Fibroblast of skin of back (primary cell): ENCODE measurements at places on chromosomes 7 and 10.
A peak's percentile ranks its signal among the peaks of the same experiment; 100 is the strongest.

DNA sequence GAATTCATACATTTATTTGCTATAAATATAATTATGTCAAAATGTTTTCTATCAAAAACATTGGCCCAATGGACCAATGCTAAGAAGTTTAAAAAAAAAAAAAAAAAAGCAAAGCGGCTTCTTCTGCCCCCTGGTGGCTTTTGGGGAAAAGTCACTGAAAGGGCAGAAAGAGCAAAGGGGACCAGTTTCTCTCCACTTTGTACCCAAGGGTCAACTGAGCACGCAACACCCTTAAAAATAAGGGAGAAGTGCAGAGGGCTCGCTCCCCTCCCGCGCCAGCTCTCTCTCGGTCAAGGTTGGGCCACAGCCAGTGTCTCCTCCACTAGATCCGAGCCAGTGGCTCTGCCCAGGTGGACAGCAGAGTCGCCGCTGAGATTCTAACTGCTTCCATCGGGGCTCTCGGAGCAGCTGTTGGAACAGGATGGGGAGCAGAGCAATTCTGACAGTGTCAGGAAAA, 136.4 kb upstream of the FGFR2 start:
- DNase-seq = peak; percentile 31

GRCh38 chr10:131694168-131694780, 206.5 kb upstream of the PPP2R2D start:
- DNase-seq = no peak

GRCh38 chr7:19239951-19240350, 94.7 kb upstream of the FERD3L start:
- peak; percentile 26 for DNase-seq

DNA sequence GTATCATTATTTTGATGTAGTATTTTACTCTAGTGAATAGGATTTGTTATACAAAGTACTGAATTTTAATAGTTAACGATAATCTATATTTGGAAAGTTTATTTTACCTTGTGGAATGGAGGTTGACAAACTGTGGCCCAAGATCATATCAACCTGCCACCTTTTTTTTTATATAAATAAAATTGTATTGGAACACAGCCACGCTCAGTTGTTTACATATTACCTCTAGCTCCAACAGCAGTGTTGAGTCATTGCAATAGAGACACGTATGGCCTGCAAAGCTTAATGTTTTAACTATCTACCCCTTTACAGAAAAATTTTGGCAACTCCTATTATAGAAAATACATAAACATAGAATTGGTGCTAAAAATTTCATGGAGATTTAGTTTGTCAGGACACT, 239.3 kb downstream of the THSD7A start:
- no peak for DNase-seq

- peak; percentile 37 for DNase-seq
These were observed 2.4 kb downstream of the ARID5B start for GRCh38 chr10:61903928-61904344.

DNA sequence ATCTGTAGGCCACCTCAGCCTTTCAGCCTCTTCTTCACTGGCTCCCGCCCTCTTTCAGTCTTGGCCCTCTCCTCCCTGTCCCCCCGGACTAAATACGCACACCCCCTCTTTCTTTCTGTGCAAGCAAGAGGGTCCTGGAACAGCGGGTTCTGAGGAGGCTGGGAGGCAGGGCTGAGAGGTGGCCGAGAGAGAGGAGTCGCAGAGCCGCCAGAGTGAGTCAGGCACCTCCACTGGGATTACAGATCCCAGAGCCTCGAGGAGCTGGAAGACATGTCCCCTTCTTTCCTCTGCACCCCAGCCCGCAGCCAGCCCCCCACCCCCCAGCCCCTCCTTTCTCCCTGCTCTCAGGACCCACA, 182 bp downstream of the CCDC136 start:
- DNase-seq = no peak

- DNase-seq = no peak
These were observed 184.5 kb upstream of the INHBA start for GRCh38 chr7:41887416-41887815.
